ENCODE measurements at places on chromosomes 12 and 14. TPM values are rescaled to one million over a fixed set of nuclear protein-coding genes. Genes with fewer than 3 reads are reported as not detected.

- no peak overlapping the region for H3K27ac ChIP-seq
- H3K4me1 ChIP-seq, result peaks cover 9% of the 10 kb centered on the region
- H3K36me3 ChIP-seq, result peaks cover 30% of the 10 kb centered on the region
- DNase-seq, result no peak
Observed at GRCh38 chr12:8917751-8918150, 3.4 kb downstream of the PHC1 start.

KLRC2 gene
- total RNA-seq, result 0.13 TPM

DNA sequence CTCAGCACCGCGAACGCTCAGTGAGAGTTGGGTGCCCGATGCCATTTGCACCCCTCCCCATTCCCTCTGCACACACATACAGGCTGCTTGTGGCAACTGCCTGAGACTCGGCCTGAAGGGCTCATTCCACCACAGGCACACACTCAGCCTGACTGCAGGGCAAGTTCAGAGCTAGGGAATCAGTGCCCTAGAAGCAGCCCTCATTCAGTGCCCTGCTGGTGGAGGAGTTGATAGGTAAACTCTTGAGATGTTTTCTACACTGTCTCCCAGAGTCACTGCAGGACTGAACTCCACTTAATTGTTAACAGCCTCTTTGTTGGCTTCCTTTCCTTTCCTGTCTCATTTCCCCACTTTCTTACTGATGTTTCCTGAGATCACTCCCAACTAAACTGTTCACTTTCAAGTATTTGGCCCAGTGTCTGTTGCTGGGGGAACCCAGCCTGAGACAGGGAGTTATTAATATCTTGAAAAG is 16.9 kb downstream of the PPP1R36 start:
- H3K27me3 ChIP-seq, result no peaks in the 10 kb centered on the region
- no peaks in the 10 kb centered on the region for H3K36me3 ChIP-seq
- no peak overlapping the region for H3K4me3 ChIP-seq
- DNase-seq, result peak; percentile 89
- H3K4me1 ChIP-seq, result peaks cover 5% of the 10 kb centered on the region
- peak overlapping the region; percentile 62 for H3K27ac ChIP-seq

FAM222A gene
- total RNA-seq, result 4.7 TPM

- H3K27ac ChIP-seq, result peak overlapping the region; percentile 99
- no peaks in the 10 kb centered on the region for H3K27me3 ChIP-seq
- H3K36me3 ChIP-seq, result no peaks in the 10 kb centered on the region
- H3K4me1 ChIP-seq, result no peaks in the 10 kb centered on the region
Observed at GRCh38 chr12:79935624-79936345, 888 bp upstream of the PPP1R12A start.

CACNA2D4 gene
- total RNA-seq, result 1.6 TPM

ANAPC5 gene
- total RNA-seq, result 114 TPM

DNA sequence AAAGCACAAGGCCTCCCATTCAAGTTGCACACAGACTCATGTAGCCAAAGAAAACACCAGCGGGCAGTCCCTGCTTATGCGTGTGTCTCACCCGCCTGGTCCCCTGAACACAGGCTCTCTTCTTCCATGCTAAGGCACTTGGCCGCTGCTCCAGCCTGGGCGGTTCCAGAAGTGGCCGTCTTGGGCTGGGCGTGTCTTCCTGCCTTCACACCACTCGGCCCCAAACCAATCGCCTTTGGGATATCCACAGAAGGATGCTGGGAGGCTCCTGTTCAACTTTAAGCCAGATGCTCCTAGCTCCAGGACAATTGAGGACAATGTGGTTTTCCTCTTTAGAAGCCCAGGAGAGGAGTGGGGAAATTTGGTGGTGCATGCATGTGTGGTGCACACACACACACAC is 2.2 kb downstream of the SCARB1 start:
- H3K4me1 ChIP-seq, result peaks cover 33% of the 10 kb centered on the region
- H3K27ac ChIP-seq, result peak overlapping the region; percentile 1
- peaks cover 6% of the 10 kb centered on the region for H3K36me3 ChIP-seq
- DNase-seq, result peak; percentile 89
- no peaks in the 10 kb centered on the region for H3K27me3 ChIP-seq
- no peak overlapping the region for H3K4me3 ChIP-seq

DNA sequence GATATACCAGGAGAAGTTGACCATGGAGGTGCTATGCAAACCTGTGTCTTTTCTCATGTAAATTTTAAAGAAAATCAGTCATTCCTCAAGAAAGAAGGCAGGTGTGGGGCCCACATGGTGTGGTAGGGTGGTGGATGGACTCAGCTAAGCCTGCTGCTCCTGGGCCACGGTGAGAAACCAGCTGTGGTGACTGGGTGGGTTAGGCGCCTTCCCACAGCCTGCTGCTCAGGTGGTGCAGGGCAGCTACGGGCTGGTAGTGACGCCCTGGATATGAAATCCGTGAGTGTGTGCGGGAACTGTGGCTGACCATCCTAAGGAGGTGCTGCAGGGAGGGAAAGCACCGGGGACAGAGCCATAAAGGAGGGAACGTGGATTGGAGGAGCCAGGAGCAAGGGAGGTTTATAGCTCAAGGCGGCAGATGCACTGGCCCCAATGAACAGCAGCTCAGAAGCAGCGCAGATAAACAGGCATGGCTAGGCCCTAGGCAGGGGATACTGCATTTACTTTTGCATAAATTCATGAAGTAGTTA is 408.8 kb downstream of the FUT8 start:
- H3K27me3 ChIP-seq, result peaks cover 24% of the 10 kb centered on the region
- no peaks in the 10 kb centered on the region for H3K4me1 ChIP-seq
- H3K27ac ChIP-seq, result no peak overlapping the region
- no peak overlapping the region for H3K4me3 ChIP-seq
- no peak for DNase-seq
- no peaks in the 10 kb centered on the region for H3K36me3 ChIP-seq

AMN gene
- 0.58 TPM for total RNA-seq

KLHDC1 gene
- total RNA-seq, result 7.2 TPM

FGFR1OP2 gene
- 40.9 TPM for total RNA-seq

DNA sequence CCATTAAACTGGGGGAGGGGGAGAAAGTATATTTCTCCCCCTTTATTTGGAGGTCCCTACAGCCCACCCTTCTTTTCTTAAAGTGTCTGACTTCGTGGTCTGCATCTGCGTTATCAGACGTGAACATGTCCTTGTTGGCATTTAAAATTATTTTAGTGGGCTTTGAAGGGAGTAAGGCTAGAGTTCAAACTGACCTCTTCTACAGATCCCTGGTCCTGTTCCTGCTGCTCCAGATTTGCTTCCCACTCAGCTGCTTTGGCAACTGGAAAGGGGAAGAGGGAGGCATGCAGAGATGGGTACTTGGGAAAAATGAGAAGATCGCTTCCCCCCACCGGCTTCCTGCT is 611 bp upstream of the SIX6 start:
- H3K4me3 ChIP-seq, result no peak overlapping the region
- no peaks in the 10 kb centered on the region for H3K36me3 ChIP-seq
- DNase-seq, result no peak
- peaks cover 79% of the 10 kb centered on the region for H3K27me3 ChIP-seq
- H3K4me1 ChIP-seq, result peaks cover 35% of the 10 kb centered on the region
- no peak overlapping the region for H3K27ac ChIP-seq

LRCOL1 gene
- total RNA-seq, result 0.13 TPM

- H3K4me1 ChIP-seq, result peaks cover 29% of the 10 kb centered on the region
- H3K36me3 ChIP-seq, result peaks cover 12% of the 10 kb centered on the region
- H3K27ac ChIP-seq, result peak overlapping the region; percentile 25
- peak overlapping the region; percentile 7 for H3K4me3 ChIP-seq
- DNase-seq, result no peak
- peaks cover 47% of the 10 kb centered on the region for H3K27me3 ChIP-seq
Observed at GRCh38 chr12:57741844-57742738, 2.7 kb upstream of the TSPAN31 start.

DNA sequence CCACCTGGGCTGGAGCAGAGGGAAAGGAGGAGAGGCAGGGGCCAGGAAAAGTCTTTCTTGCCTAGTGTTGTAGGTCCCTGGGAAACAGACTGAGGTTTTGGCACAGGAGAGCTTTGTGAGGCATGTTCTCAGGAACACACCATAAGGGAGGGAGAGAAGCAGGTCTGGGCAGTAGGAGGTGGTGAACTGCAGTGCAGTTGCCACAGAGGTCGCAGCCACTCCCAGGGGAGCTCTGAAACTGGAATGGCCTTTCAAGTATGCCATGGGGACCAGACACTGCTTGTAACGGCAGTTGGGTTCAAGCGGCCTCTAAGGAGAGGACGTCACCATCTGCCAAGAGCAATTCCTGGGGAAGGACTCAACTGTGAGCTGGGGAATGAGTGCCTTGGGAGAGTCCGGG is 35.4 kb upstream of the NKX2-8 start:
- no peak overlapping the region for H3K4me3 ChIP-seq
- H3K27ac ChIP-seq, result no peak overlapping the region
- H3K27me3 ChIP-seq, result no peaks in the 10 kb centered on the region
- DNase-seq, result no peak

GRCh38 chr14:74638066-74638465 is 26.0 kb upstream of the LTBP2 start:
- no peak overlapping the region for H3K27ac ChIP-seq
- DNase-seq, result no peak
- H3K4me3 ChIP-seq, result no peak overlapping the region
- H3K27me3 ChIP-seq, result no peaks in the 10 kb centered on the region
- H3K36me3 ChIP-seq, result no peaks in the 10 kb centered on the region

- no peak for DNase-seq
- H3K4me3 ChIP-seq, result no peak overlapping the region
- H3K27me3 ChIP-seq, result no peaks in the 10 kb centered on the region
- no peaks in the 10 kb centered on the region for H3K36me3 ChIP-seq
- H3K27ac ChIP-seq, result no peak overlapping the region
Observed at GRCh38 chr14:35416108-35416750, 11.7 kb upstream of the NFKBIA start.

DNA sequence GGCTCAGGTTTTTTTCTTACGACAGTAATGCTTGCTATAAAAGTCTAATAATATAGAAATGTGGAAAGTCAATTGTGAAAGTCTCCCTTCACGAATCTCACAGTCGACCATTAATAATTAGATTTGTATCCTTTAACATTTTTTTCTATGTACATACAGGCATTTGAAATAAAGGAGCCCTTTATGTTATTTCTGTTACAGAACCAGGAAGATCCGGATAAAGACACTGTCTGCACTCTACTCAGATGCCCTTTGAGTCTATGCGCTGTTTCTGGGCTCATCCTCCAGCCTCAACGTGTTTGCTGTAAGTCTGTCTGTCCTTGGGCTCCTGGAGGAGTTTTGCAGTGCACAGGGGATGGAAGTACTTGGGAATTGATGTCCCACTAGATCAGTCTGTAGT is 212.2 kb upstream of the ATP2B1 start:
- H3K36me3 ChIP-seq, result no peaks in the 10 kb centered on the region
- H3K4me1 ChIP-seq, result peaks cover 2% of the 10 kb centered on the region
- H3K4me3 ChIP-seq, result no peak overlapping the region
- no peak overlapping the region for H3K27ac ChIP-seq
- DNase-seq, result no peak
- H3K27me3 ChIP-seq, result no peaks in the 10 kb centered on the region

GRCh38 chr14:81007131-81007530 is 51.7 kb downstream of the TSHR start:
- DNase-seq, result no peak
- H3K4me3 ChIP-seq, result no peak overlapping the region
- no peaks in the 10 kb centered on the region for H3K36me3 ChIP-seq
- H3K4me1 ChIP-seq, result no peaks in the 10 kb centered on the region

GRCh38 chr14:71582705-71583104 is 349.5 kb upstream of the RGS6 start:
- H3K4me1 ChIP-seq, result peaks cover 5% of the 10 kb centered on the region
- no peak overlapping the region for H3K27ac ChIP-seq
- no peaks in the 10 kb centered on the region for H3K36me3 ChIP-seq
- H3K4me3 ChIP-seq, result no peak overlapping the region

CATSPERB gene
- 0.80 TPM for total RNA-seq

DNA sequence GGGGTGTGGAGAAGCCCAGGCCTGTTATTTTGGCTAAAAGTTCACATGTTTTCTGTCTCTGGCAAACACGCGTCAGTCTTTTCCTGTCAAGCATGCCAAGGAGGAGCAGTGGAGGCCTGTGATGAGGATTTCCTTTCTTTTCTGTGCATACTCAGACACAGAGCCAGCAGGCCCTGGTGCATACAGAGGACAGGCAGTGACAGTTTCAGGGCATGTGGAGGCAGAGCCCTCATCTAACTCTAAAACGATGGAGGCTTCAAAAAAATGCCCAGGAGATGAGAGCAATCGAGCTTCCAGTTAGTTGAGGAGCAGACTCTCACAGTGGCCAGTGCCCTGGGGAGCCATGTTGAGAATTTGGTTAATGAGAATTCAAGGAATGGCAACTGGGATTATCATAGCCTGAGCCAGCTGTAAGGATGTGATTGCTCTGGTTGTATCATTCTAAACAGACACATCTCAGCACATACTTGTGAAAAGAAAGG is 66.5 kb downstream of the TRAFD1 start:
- no peak overlapping the region for H3K27ac ChIP-seq
- peaks cover 76% of the 10 kb centered on the region for H3K36me3 ChIP-seq
- DNase-seq, result peak; percentile 72
- no peaks in the 10 kb centered on the region for H3K27me3 ChIP-seq
- H3K4me1 ChIP-seq, result no peaks in the 10 kb centered on the region
- no peak overlapping the region for H3K4me3 ChIP-seq

DNA sequence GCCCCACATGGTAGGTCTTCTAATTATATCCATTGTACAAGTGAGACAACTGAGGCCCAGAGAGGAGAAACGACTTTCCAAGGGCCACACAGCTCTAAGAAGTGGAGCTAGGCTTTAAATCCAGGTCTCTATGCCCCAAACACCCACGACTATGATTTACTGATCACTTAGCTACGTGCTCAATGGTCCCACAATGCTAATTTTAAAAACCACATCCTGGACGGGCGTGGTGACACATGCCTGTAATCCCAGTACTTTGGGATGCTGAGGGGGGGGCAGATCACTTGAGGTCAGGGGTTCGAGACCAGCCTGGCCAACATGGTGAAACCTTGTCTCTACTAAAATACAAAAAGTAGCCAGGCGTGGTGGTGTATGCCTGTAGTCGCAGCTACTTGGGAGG is 8.4 kb upstream of the MLEC start:
- H3K36me3 ChIP-seq, result no peaks in the 10 kb centered on the region
- H3K27me3 ChIP-seq, result no peaks in the 10 kb centered on the region
- H3K4me1 ChIP-seq, result no peaks in the 10 kb centered on the region
- DNase-seq, result no peak

CLEC9A gene
- 0.18 TPM for total RNA-seq

ASCL1 gene
- total RNA-seq, result 0.04 TPM

- no peak overlapping the region for H3K27ac ChIP-seq
- no peaks in the 10 kb centered on the region for H3K4me1 ChIP-seq
- no peaks in the 10 kb centered on the region for H3K36me3 ChIP-seq
- no peaks in the 10 kb centered on the region for H3K27me3 ChIP-seq
- no peak overlapping the region for H3K4me3 ChIP-seq
Observed at GRCh38 chr14:29240066-29240465, 473.5 kb downstream of the FOXG1 start.

DNA sequence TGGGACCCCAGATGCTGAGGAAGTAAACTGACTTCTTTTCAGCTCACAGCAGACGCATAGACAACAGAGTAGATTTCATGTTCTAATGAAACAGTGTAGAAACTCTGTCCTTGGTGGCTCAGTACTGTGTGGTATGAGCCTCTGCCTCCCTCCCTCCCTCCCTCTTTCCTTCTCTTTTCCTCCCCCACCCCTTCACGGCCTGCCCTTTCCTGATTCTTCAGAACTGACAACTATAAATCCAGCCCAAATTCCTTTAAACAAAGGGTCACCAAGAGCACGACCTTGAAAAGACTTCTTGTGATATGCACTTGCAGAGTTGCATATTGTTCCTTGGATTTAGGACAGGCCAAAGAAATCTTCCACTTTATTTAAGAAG is 164.0 kb downstream of the ETV6 start:
- peaks cover 27% of the 10 kb centered on the region for H3K4me1 ChIP-seq
- peak overlapping the region; percentile 90 for H3K27ac ChIP-seq

- H3K4me3 ChIP-seq, result no peak overlapping the region
- H3K27ac ChIP-seq, result no peak overlapping the region
- H3K4me1 ChIP-seq, result peaks cover 27% of the 10 kb centered on the region
- DNase-seq, result no peak
- H3K27me3 ChIP-seq, result no peaks in the 10 kb centered on the region
- H3K36me3 ChIP-seq, result no peaks in the 10 kb centered on the region
Observed at GRCh38 chr14:96271421-96271762, 15.4 kb downstream of the BDKRB1 start.
